ENCODE measurements at places on chromosomes 2 and 18. TPM values are rescaled to one million over a fixed set of nuclear protein-coding genes. Genes with fewer than 3 reads are reported as not detected.
A peak's percentile ranks its signal among the peaks of the same experiment; 100 is the strongest.

GRCh38 chr2:72841462-72842125, 15.8 kb upstream of the EXOC6B start:
- no peak overlapping the region for H3K4me3 ChIP-seq
- DNase-seq = no peak
- no peaks in the 10 kb centered on the region for H3K4me1 ChIP-seq

DNA sequence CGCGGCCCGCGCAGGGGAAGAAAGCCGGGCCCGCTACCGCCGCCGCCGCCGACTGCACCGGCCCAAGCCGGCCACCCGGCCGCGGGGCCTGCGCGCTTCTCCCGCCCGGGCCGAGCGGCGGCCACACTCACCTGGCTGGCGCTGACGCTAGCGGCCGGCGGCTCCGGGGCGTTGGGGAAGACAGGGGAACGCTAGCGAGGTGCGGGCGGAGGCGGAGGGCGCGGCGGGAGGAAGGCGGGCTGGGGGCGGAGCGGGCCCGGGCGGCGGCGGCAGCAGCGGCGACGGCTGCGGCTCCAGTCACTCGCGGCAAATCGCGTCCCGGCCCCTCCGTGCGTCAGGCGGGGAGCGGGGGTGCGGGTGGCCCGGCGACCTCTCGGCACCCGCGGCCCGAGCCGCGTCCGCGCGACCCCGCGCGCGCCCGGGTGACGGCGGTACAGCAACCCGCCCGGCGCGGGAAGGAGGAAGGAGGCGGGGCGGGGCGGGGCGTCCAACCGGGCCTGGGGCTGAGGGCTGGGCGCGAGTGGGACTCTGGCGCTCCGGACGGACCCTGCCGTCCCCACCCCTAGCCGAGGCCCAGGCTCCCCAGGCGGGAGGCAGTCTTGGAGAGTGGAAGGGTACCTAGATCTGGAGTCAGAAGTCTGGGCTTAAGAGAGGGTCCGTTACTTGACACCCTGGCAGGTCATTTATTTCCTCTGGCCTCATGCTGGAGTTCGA, at the start of gene SESTD1:
Gene SESTD1 (minus strand): TSS at position 465 of the 714 bp plus-strand sequence. CDS start 72,991 bp downstream, outside the sequence.
- H3K4me1 ChIP-seq = peaks cover 66% of the 10 kb centered on the region
- peak within 1 kb of the TSS; percentile 94 for H3K4me3 ChIP-seq
- H3K27ac ChIP-seq = peak within 1 kb of the TSS; percentile 94
- H3K36me3 ChIP-seq = no peaks in the 10 kb centered on the region

GRCh38 chr2:165778653-165779451, 15.2 kb downstream of the GALNT3 start:
- H3K27ac ChIP-seq = no peak overlapping the region
- H3K27me3 ChIP-seq = no peaks in the 10 kb centered on the region
- no peaks in the 10 kb centered on the region for H3K36me3 ChIP-seq

DNA sequence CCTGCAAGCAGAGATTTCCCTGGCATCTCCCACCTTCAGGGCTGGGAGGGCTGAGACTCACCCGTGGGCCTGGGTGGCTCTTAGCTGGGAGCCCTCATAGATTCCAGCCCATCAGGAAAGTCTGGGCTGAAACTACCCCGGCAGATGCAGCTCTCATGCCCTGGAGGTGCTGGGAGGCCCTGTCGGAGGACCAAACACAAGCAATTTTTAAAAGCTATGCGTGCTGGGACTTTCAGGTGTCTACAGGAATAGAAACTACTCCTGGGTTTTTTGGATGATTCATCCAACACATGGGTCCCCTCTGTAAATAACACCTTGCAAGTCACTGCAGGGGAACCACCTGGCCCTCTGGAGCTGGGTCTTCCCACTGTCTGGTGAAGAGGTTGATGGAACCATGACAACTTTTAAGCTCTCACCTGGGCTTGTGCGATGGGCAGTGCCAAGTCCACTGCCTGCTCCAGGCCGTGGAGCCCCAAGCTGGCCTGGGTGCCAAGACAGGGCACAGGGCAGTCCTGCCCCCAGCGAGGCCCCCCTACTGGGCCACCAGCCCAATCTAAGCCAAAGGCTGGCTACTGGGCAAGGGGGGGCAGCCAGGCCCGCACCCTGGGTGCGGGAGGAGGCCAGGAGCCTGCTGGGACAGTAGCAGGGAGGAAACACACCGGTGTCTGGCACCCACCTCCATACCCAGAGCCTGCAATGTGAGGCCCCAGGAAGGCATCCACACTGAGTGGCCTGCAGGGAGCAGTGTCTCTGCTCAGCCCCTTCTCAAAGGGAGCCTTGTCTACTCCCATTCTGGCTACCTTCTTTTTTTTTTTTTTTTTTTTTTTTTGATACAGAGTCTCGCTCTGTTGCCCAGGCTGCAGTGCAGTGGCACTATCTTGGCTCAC, 1.1 kb upstream of the GPR55 start:
- peaks cover 58% of the 10 kb centered on the region for H3K27me3 ChIP-seq
- no peak overlapping the region for H3K27ac ChIP-seq
- no peak for DNase-seq

- H3K36me3 ChIP-seq = no peaks in the 10 kb centered on the region
- no peaks in the 10 kb centered on the region for H3K4me1 ChIP-seq
Measured at GRCh38 chr2:108980076-108980475, 8.9 kb downstream of the EDAR start.

GRCh38 chr18:7808992-7809391, 241.9 kb downstream of the PTPRM start:
- H3K4me3 ChIP-seq = no peak overlapping the region
- H3K36me3 ChIP-seq = peaks cover 10% of the 10 kb centered on the region
- H3K4me1 ChIP-seq = peaks cover 32% of the 10 kb centered on the region
- no peaks in the 10 kb centered on the region for H3K27me3 ChIP-seq
- no peak overlapping the region for H3K27ac ChIP-seq
- DNase-seq = no peak

GRCh38 chr18:76490033-76490432, 5.0 kb downstream of the ZNF516 start:
- no peak for DNase-seq
- H3K27ac ChIP-seq = peak overlapping the region; percentile 85
- peaks cover 1% of the 10 kb centered on the region for H3K27me3 ChIP-seq
- peak overlapping the region; percentile 98 for H3K4me3 ChIP-seq

DNA sequence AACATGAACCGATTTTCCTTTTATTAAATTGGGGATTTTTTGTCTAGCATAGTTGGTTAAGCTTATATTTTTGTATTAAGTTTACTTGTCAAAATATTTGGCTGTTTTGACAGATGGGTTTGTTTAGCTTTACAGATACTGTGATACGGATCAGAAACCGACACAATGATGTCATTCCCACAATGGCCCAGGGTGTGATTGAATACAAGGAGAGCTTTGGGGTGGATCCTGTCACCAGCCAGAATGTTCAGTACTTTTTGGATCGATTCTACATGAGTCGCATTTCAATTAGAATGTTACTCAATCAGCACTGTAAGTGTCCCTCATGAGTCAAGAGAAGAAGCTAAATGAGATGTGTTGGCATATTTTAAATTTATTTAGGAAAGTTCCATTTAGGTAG, 8.5 kb downstream of the PDK1 start:
- no peaks in the 10 kb centered on the region for H3K27me3 ChIP-seq
- no peak overlapping the region for H3K4me3 ChIP-seq
- H3K4me1 ChIP-seq = peaks cover 19% of the 10 kb centered on the region
- no peak overlapping the region for H3K27ac ChIP-seq

DNA sequence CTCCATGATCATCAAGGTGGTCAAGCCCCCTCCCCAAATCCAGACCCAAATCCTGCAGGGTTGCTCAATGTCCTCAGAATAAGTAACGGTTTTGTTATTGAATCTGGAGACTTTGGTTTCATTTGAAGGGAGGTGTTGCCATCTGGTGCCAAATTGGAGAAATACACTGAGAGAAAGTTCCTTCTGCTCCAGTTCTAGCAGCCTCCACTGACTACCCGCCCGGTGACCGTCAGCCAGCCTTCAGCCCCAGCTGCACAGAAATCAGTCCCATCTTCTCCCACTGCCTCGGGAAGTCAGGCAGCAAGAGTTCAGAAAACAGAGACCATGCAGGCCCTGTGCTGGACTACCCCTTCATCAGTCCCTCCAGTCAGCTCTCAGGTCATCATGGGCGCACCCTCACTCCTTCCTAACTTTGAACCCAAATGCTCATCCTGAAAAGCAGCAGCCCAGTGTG, 38.7 kb downstream of the PKDCC start:
- no peak overlapping the region for H3K4me3 ChIP-seq
- H3K4me1 ChIP-seq = peaks cover 14% of the 10 kb centered on the region
- no peak overlapping the region for H3K27ac ChIP-seq

DNA sequence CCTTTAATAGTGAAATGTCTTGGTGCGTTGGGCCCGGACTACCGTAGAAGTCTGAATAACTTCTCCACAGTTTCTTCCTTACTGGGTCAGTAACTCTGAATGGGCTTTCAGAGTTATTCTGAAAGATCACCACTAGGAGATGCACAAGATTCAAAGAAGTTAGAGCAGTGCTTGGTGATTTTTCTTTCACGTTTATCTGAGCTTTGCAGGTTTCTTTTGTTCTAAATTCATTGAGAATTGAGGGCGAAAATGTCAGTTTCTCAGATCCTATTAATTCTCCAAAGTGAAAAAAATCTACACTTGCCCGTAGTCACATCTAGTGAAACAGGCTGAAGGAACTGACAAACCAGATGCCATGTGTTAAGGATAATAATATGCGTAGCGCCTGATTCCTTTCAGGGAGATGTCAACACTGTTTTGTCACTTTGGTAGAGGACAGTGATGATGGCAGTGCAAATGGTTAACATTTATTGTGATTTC, 70.1 kb downstream of the QPCT start:
- H3K27ac ChIP-seq = no peak overlapping the region
- H3K27me3 ChIP-seq = no peaks in the 10 kb centered on the region
- H3K36me3 ChIP-seq = no peaks in the 10 kb centered on the region
- peaks cover 55% of the 10 kb centered on the region for H3K4me1 ChIP-seq
- DNase-seq = peak; percentile 70

- H3K4me1 ChIP-seq = no peaks in the 10 kb centered on the region
- H3K27me3 ChIP-seq = no peaks in the 10 kb centered on the region
- no peaks in the 10 kb centered on the region for H3K36me3 ChIP-seq
Measured at GRCh38 chr2:4381049-4381448, 677.7 kb downstream of the DCDC2C start.

- peaks cover 72% of the 10 kb centered on the region for H3K4me1 ChIP-seq
- peak; percentile 45 for DNase-seq
- H3K27ac ChIP-seq = peak overlapping the region; percentile 60
- no peaks in the 10 kb centered on the region for H3K27me3 ChIP-seq
Measured at GRCh38 chr2:196242131-196242620, 70.8 kb upstream of the STK17B start.

GRCh38 chr2:236538242-236538641, 31.4 kb upstream of the ACKR3 start:
- peaks cover 1% of the 10 kb centered on the region for H3K27me3 ChIP-seq
- H3K4me3 ChIP-seq = no peak overlapping the region
- H3K27ac ChIP-seq = no peak overlapping the region
- no peaks in the 10 kb centered on the region for H3K4me1 ChIP-seq

GRCh38 chr2:184530239-184530638, 68.1 kb upstream of the ZNF804A start:
- no peak for DNase-seq
- no peaks in the 10 kb centered on the region for H3K4me1 ChIP-seq
- no peak overlapping the region for H3K4me3 ChIP-seq
- no peaks in the 10 kb centered on the region for H3K36me3 ChIP-seq

DNA sequence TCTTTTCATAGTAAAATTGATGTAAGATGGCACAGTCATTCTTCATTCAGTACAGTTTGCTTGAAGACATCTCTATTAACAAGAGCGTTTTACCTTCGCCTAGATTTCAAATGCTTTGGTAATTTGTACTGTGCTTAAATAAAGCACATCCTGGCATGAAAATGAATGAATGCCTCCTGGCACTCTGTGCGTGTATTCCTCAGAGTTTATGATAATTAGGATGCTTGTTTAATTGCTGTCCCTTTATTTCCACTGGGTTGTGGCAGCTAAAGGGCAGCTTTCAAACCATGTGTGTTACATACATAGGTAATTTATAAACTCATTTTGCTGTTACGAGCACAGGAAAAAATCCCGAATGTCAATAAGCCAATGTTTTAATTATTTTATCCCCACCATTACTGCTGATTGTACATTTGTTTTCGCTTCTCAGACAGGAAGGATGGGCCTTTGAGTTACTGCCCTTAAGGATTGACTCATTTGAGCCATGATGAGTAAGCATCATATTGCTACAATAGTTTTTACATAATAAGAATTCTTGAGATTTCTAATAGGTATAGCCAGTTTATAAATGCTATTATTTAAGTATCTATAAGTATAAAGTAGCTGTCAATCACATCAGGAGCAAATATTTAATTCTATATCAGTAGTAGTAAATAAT, 516.5 kb downstream of the XIRP2 start:
- peaks cover 1% of the 10 kb centered on the region for H3K27me3 ChIP-seq
- no peaks in the 10 kb centered on the region for H3K4me1 ChIP-seq

LCT gene
- total RNA-seq = not detected

GALNT14 gene
- total RNA-seq = 0.56 TPM

HJURP gene
- 32.1 TPM for total RNA-seq

ATOH8 gene
- total RNA-seq = 42.6 TPM

CMPK2 gene
- not detected for total RNA-seq

FSHR gene
- total RNA-seq = not detected

ANKRD62 gene
- not detected for total RNA-seq

All from HFFc6 (cell line).